Activated CD8-positive, alpha-beta T cell treated with anti-CD3 and anti-CD28 coated beads for 36 hours (primary cell): ENCODE measurements at places on chromosomes 5 and 9. TPM values are rescaled to one million over a fixed set of nuclear protein-coding genes. Genes with fewer than 3 reads are reported as not detected.

GPRIN1 gene
- total RNA-seq = 1.6 TPM

CDH9 gene
- not detected for total RNA-seq

PCA3 gene
- not detected for total RNA-seq

PTGDS gene
- not detected for total RNA-seq

RNF224 gene
- total RNA-seq = not detected

SLC4A9 gene
- not detected for total RNA-seq

GRCh38 chr5:138372225-138372624, 19.7 kb downstream of the KDM3B start:
- no peak for DNase-seq

DNA sequence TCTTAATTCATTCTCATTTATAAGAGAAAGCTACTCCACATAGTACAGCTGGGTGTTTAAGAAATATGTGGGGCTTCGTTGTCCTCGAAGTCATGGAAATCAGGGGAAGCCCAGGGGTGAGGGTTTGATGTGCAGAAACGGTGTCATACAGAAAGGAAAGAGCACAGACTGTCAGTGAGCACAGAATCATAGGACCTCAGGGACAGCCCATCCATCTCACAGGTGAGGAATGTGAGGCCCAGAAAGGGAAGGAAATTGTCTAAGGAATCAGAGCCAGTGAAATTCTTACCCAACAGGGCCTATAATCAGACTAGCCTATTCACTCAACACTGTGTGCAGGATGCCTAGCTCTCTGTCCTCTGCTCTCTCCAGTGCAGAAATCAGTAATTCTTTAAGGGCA, 535.6 kb downstream of the SPOCK1 start:
- DNase-seq = no peak

DNA sequence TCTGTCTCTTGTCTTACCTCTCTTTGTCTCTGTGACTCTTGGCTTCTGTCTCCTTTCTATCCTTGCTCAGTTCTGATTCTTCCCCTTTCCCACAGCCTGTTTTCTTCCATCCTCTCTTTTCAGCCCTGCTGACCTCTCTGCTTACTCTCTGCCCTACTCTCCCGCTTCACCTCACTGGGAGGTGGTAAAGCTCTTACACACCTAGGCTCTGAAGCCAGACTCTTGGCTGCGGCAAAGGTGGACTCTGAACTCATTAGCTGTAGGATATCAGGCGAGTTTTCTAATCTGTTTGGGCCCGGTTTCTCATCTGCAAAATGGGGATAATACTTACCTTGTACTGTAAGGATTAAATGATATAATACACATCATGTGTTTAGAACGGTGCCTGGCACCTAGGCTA, 11.1 kb downstream of the PCDH1 start:
- no peak for DNase-seq

DNA sequence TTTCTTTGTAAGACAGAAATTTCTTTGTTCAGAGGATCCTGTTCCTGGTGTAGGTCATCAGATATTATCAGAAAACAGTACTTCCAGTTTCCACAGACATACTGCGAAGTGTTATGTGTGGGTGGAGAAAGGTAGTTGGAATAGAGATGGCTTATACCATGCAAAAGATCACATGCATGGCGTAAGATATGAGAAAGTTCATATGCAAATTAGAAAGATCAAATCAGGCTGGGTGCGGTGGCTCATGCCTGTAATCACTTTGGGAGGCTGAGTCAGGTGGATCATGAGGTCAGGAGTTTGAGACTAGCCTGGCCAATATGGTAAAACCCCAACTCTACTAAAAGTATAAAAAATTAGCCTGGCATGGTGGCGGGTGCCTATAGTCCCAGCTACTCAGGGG, 65.2 kb upstream of the GLIS3 start:
- DNase-seq = peak; percentile 57

GRCh38 chr9:74379718-74380117, 117.4 kb upstream of the RORB start:
- peak; percentile 51 for DNase-seq

GRCh38 chr5:84197538-84197937, 187.1 kb downstream of the EDIL3 start:
- no peak for DNase-seq

- DNase-seq = no peak
Observed at GRCh38 chr9:11431490-11431889, 818.7 kb upstream of the PTPRD start.

- no peak for DNase-seq
Observed at GRCh38 chr9:135093111-135093510, 5.6 kb downstream of the OLFM1 start.

DNA sequence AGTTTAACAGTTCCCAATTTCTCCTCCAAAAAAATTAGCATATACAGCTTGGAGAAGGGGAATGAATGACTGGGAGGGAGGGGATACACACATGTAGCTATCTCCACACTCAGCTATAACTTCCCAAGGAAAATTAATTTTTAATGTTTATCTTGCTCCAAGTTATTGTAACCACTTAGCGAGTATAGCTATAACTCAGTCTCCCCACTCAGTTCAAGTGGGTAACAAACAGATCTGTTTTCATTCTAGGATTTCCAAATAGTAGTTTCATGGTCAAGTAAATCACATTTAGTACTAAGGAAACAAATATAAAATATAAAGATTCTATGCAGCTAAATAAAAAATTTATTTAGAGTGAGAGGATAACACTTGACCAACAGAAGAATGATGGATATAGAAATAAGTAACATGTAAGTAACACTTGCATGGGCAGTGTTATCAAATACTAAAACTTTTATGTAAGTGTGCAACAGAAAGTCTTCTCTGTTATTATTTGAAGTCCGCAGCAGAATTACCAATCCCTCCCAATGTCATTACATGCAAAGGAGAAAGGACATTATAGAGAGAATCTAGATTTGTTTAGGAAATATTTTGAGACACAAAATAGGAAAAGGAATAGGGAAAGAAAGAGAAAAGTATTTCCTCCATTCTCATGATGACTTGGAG, 10.2 kb upstream of the NFIB start:
- no peak for DNase-seq

GRCh38 chr9:92775466-92775865, 10.8 kb upstream of the BICD2 start:
- no peak for DNase-seq

- DNase-seq = no peak
Observed at GRCh38 chr9:29830821-29831220, 2257.5 kb upstream of the C9orf72 start.

DNA sequence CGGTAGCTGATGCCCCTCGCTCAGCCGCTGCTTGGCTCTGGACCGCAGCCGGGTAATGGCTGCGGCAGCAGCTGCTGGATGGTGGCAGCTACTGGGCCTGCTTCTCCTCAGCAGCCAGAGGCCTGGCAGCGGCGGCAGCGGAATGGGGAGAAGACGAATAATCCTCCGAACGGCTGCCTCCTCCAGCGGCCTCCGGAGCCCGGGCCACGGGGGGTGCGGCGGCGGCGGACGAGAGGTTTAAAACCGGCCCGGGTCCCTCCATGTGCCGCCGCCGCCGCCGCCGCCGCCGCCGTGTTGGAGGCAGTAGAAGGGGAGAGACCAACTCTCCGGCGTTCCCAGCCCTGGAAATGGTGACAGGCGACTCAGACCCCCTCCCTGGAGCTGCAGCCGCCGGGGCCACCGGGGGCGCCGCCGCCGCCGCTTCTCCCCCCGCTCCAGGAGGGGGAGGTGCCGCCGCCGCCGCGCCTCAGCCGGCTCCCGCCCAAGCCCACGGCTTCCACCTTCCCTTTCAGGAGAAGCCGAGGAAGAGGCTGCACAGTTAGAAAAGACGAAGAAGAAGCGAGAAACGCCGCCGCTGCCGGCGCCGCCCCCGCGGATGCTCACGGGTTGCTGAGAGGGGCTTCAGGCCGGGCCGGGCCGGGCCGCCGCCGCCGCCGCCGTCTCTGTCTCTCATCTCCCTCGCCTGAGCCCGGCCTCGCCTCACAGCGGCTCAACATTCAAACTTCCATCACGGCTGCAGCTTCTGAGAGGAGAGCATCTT, 118.4 kb upstream of the PRSS3 start:
- peak; percentile 38 for DNase-seq

- DNase-seq = peak; percentile 47
Observed at GRCh38 chr9:70257991-70258691, 637 bp upstream of the SMC5 start.

DNA sequence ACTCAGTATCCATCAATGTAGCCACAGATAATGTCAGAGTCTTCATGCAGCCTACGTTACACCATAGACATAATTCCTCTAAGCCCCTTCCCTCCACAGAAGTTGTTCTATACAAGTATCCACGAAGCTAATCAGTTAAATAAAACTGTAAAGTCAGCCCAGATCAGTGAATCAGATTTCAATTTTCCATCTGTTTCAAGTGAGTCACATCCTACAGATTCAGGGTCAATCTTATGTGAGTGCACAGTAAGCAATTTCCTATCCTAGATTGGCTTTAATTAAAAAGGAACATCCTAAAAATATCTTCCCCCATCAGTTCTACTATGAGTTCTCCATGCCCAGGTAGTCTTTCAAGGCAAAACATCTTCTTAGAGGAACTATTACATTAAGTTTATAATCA, 402.5 kb downstream of the EFNA5 start:
- no peak for DNase-seq

- DNase-seq = no peak
Observed at GRCh38 chr9:109150925-109151545, 16.0 kb downstream of the FRRS1L start.

GRCh38 chr5:172417983-172418630, 36.2 kb downstream of the SH3PXD2B start:
- DNase-seq = no peak

DNA sequence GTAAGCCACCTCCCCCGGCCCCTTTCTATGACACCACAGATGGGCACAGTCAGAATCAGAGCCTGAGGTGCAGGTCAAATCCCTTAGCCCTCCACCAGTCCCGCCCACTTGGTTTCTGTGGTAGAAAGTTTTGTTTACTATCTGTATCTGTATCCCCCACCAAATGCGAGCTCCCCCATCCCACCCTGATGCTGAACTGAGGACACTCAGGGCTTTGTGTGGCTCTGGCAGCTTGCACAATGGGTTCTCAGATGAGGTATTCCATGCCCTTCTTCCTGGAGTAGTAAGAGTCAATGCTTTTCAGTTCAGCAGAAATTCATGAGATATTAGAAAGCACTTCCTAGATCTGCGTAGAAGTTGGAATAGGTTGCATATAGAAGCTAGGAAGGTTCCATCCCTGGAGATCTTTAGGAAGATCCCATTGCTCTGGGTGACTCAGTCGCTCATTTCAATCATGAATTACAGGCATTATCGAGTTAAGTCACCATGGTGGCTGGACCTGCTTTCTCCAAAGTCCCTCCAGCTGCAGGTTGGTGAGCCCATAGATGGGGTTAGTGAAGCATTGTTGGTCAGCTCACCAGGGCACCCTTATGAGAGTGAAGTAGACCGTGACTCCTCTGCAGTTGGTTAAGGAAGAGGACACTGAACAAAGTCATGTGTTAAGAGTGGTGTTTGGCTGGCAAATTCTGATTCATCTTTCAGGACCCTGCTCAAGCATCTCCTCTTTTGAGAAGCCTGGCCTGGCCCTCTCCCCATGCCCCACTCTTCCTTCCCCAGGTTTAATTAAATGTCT, 10.6 kb upstream of the KCNIP1 start:
- DNase-seq = no peak

GRCh38 chr5:94900006-94900505, 281.6 kb downstream of the SLF1 start:
- no peak for DNase-seq

DNA sequence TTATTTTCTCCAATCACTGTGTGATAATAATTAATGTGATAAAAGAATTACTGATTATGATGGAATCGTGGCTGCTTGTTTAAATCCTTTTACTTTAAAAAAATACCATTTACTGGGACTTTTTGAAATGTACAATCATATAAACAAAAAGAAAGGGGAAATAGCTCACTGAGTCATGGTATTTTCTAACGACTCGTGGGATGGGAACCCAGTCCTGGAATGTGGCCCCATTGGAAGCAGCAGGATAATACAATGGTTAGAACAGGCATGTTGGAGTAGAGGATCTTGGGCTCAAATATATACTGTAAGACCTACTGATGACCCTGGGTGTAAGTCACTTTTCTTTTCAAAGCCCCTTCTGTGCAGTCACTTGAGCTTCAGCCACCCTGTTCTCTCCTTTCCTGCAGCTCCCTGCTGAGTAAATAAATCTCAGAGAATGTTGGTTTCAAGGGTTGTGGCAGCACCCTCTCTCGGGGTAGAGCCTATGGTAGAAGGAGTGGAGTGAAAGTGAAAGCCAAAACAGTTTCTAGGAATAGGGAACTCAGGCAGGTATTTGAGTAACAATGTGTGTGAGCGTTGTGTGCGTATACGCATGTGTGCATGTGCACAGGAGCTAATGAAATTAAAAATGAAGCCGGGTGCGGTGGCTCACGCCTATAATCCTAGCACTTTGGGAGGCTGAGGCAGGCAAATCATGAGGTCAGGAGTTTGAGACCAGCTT, 40.8 kb upstream of the LARP1 start:
- peak; percentile 15 for DNase-seq
